ENCODE measurements at places on chromosomes 13 and 19. TPM values are rescaled to one million over a fixed set of nuclear protein-coding genes. Genes with fewer than 3 reads are reported as not detected.

- H3K4me1 ChIP-seq: peaks cover 38% of the 10 kb centered on the region
- peaks cover 10% of the 10 kb centered on the region for H3K36me3 ChIP-seq
- no peaks in the 10 kb centered on the region for H3K27me3 ChIP-seq
These were observed 238.0 kb downstream of the LHFPL6 start for GRCh38 chr13:39364947-39365468.

Gene KCNN1
- total RNA-seq: 6.2 TPM

- no peaks in the 10 kb centered on the region for H3K36me3 ChIP-seq
- peaks cover 2% of the 10 kb centered on the region for H3K4me1 ChIP-seq
- no peak for DNase-seq
- H3K4me3 ChIP-seq: no peak overlapping the region
- H3K27me3 ChIP-seq: no peaks in the 10 kb centered on the region
- no peak overlapping the region for H3K27ac ChIP-seq
These were observed 43.2 kb downstream of the RGCC start for GRCh38 chr13:41500511-41500910.

Gene PABPC3
- 0.14 TPM for total RNA-seq

DNA sequence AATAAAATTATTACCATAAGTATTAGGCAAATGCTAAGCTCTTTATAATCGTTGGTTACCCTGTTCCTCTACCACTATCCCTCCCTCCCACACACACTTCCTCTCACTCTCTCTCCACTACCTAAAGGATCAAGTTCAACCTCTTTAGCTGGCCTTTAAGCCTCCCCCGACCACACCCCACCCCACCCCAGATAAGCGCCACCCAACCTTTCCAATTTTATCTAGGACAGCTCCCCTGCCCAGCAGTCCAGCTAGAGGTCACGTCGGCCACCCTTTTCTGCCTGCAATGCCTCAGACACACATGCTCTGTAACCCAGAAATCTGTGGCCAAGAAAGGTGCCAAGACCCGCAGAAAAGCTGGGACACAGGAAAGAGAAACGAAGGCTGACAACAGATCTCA is 1.1 kb downstream of the LYPD4 start:
- no peaks in the 10 kb centered on the region for H3K36me3 ChIP-seq
- H3K4me3 ChIP-seq: no peak overlapping the region
- no peak for DNase-seq
- H3K4me1 ChIP-seq: no peaks in the 10 kb centered on the region

GRCh38 chr19:1026783-1027649 is 608 bp downstream of the CNN2 start:
- H3K4me3 ChIP-seq: peak overlapping the region; percentile 92
- H3K36me3 ChIP-seq: no peaks in the 10 kb centered on the region
- H3K4me1 ChIP-seq: peaks cover 9% of the 10 kb centered on the region
- DNase-seq: no peak
- peak overlapping the region; percentile 83 for H3K27ac ChIP-seq

Data from neural crest cell (in vitro differentiated cells).